A375 (cell line): ENCODE measurements at places on chromosomes 3 and 15. TPM values are rescaled to one million over a fixed set of nuclear protein-coding genes. Genes with fewer than 3 reads are reported as not detected.

IQGAP1 gene
- 171 and 192 TPM in 2 replicates for total RNA-seq

UBE3A gene
- 72.1 and 72.9 TPM in 2 replicates for total RNA-seq

LIPC gene
- 0.08 and 0.27 TPM in 2 replicates for total RNA-seq

ITIH1 gene
- total RNA-seq: not detected in 2 replicates

LRRC28 gene
- total RNA-seq: 13.0 and 15.9 TPM in 2 replicates

CHDH gene
- total RNA-seq: not detected in 2 replicates

ZNF770 gene
- 15.4 and 16.4 TPM in 2 replicates for total RNA-seq

SNX22 gene
- 0.88 and 1.9 TPM in 2 replicates for total RNA-seq

CADPS gene
- total RNA-seq: 0.03 TPM in 1 of 2 replicates, not detected in the other

STRIT1 gene
- total RNA-seq: not detected in 2 replicates

PRR20G gene
- total RNA-seq: not detected in 2 replicates

EPHB1 gene
- total RNA-seq: 1.6 and 3.0 TPM in 2 replicates

DOCK3 gene
- 0.21 and 0.26 TPM in 2 replicates for total RNA-seq

HESX1 gene
- 0.80 and 1.9 TPM in 2 replicates for total RNA-seq

TMC3 gene
- not detected in 2 replicates for total RNA-seq

SMARCC1 gene
- total RNA-seq: 66.8 and 71.9 TPM in 2 replicates

UROC1 gene
- total RNA-seq: not detected in 2 replicates

SOX2 gene
- total RNA-seq: 10.4 and 11.0 TPM in 2 replicates

FEM1B gene
- total RNA-seq: 22.5 and 22.6 TPM in 2 replicates

GPR160 gene
- 0.57 and 1.9 TPM in 2 replicates for total RNA-seq

SERP1 gene
- 359 and 416 TPM in 2 replicates for total RNA-seq

EXD1 gene
- not detected in 2 replicates for total RNA-seq

C3orf62 gene
- 4.1 and 4.2 TPM in 2 replicates for total RNA-seq

DISP2 gene
- total RNA-seq: 0.15 and 1.0 TPM in 2 replicates

NLGN1 gene
- total RNA-seq: 9.2 and 12.6 TPM in 2 replicates

CLASP2 gene
- 50.8 and 70.5 TPM in 2 replicates for total RNA-seq

UBA5 gene
- 110 and 142 TPM in 2 replicates for total RNA-seq

RTP4 gene
- 0.83 and 0.90 TPM in 2 replicates for total RNA-seq

C3orf38 gene
- 22.5 and 22.8 TPM in 2 replicates for total RNA-seq

TRH gene
- total RNA-seq: not detected in 2 replicates

TF gene
- total RNA-seq: 0.74 and 1.1 TPM in 2 replicates

CRABP1 gene
- total RNA-seq: not detected in 2 replicates

PCOLCE2 gene
- 9.6 and 10.8 TPM in 2 replicates for total RNA-seq

MGA gene
- 14.1 and 21.2 TPM in 2 replicates for total RNA-seq

ZNF662 gene
- not detected in 2 replicates for total RNA-seq

TMEM108 gene
- 0.34 and 0.45 TPM in 2 replicates for total RNA-seq

DLEC1 gene
- total RNA-seq: 0.11 TPM in 1 of 2 replicates, not detected in the other
